ENCODE measurements at places on chromosomes 6 and 20.

DNA sequence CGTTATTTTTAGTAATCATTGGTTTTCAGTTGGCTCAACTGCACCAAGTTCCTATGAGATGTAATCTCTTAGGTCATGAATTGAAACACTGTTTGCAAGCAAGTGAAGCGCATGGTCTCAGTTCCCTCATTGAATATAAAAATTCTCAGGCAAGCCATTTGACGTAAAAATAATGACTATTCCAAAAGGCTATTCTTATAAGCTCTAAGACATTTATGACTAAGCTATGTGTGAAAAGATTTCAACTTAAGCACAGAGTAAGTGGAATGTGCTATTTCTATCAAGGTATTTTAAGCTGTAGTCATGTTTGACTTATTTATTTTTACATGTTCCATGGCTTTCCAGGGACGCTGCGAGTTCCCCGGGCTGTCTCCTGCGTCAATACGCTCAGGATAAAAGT, 248.5 kb downstream of the THBS2 start:
- DNase-seq, result no peak

- DNase-seq, result no peak
Observed at GRCh38 chr20:32965115-32965514, 39.1 kb downstream of the SUN5 start.

DNA sequence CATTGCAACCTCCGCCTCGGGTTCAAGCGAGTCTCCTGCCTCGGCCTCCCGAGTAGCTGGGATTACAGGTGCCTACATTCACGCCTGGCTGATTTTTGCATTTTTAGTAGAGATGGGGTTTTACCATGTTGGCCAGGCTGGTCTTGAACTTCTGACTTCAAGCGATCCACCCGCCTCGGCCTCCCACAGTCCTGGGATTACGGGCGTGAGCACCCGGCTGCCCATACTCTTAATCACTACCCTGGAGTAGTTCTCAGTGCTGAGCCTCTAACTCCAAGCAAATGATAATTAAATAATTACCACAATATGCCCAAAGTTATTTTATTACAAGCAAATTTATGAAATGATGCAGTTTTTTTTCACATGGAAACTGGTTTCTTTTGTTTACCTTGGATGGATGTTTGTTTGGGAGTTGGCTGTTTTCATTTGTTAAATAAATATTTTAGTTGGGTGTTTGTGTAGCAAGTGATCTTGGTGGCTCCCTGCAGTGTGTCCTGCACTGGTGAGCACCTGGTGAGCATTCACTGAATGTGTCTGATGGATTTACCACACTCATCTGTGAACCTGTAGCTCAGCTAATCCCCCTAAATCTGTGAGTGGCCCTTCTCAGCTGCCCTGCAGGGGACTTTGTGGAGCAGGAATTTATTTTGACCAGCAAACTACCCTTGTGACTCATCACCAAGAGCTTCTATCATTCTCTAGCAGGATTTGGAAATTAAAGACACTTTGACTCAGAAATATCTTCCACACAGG, 36.9 kb downstream of the UTRN start:
- DNase-seq, result no peak

DNA sequence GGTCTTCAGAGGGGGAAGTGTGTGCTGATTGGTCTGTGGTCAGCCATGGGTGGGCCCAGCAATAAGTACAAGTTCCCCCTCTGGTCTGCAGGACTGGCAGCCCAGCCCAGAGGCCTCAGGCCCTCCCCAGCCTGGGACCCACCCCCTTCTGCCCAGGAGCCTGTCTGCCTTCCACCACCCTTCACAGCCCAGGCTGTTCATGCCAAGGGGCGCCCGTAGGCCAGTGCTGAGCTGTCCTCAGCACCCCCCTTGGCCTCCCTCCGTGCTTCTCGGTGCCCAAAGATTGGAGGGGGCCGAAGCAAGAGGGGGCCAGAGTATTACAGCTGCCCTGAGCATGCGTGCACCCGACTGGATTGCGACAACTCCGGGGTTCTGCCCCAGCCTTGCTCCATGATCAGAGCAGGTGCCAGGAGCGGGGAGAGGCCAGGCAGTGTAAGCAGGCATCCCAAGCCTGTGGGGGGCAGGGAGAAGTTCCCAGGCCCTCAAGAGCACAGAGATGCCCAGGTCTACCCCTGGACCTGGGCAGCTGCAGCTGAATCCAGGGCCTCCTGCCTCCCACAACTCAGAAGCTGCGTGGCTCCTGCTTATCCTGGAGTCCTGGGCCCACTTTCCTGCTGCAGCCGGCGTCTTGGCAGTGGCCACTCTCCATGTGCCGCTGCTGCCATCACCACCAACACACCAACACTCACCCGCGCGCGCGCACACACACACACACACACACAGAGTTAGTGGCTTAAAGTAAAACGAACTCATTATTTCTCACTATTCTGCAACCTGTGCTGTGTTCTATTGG, 33.3 kb downstream of the CST9L start:
- no peak for DNase-seq

- DNase-seq, result no peak
Observed at GRCh38 chr6:118875672-118876071, 18.3 kb upstream of the ASF1A start.

DNA sequence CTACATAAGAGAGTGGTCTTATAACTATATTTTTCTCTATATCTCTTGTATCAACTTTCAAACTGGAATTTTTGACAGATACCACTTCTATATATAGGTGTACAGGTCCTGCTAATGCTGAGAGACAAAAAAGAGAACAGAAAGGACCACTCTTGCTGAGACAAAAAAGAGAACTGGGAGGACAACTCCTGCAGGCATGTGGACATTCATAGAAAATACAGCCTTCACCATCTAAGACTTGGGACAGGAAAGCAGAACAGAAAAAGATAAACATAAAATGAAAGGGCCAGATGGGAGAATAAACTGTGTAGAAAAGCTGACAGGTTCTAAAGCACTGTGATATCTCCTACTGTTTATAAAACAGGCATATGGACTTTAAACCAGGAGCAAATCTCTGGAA, 541.0 kb upstream of the ADGRB3 start:
- no peak for DNase-seq

- DNase-seq, result no peak
Observed at GRCh38 chr6:160382946-160383345, 34.8 kb downstream of the SLC22A3 start.

DNA sequence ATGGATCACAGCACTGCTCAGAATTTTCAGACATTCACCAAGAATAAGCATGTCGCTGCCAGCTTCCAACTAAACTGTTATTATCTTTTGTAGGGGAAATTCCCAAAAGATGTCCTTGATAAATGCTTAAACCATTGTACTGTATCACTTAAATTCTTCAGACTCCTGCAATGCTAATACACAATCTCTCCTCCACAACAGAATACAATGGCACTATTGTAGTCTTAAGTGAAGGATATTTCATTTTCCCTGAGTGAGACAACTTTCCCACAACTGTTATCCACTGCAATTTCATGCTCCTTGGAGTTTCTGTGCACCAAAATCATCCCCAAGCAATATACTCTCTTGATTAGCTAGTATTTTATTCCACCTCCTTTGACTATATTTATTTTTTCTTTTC, 189.7 kb downstream of the COL9A1 start:
- DNase-seq, result no peak

- peak; percentile 74 for DNase-seq
Observed at GRCh38 chr6:116531675-116532570, 13.6 kb downstream of the TRAPPC3L start.

GRCh38 chr6:160077526-160077925, 44.1 kb upstream of the SLC22A1 start:
- DNase-seq, result no peak
